GM23248 (cell line): ENCODE measurements at places on chromosomes 1 and 21. TPM values are rescaled to one million over a fixed set of nuclear protein-coding genes. Genes with fewer than 3 reads are reported as not detected.

LAMC1 gene
- total RNA-seq, result 686 and 727 TPM in 2 replicates

S100A3 gene
- total RNA-seq, result 2.2 and 3.8 TPM in 2 replicates

ERICH3 gene
- total RNA-seq, result not detected in 2 replicates

ATP1A2 gene
- 0.11 and 0.13 TPM in 2 replicates for total RNA-seq

FCRL2 gene
- not detected in 2 replicates for total RNA-seq

OR6K3 gene
- not detected in 2 replicates for total RNA-seq

BMP8B gene
- not detected in 2 replicates for total RNA-seq

MPZ gene
- total RNA-seq, result 0.11 TPM in 1 of 2 replicates, not detected in the other

GPR25 gene
- not detected in 2 replicates for total RNA-seq

ACTL8 gene
- total RNA-seq, result 0.11 TPM in 1 of 2 replicates, not detected in the other

ZNF281 gene
- 41.6 and 45.2 TPM in 2 replicates for total RNA-seq

RHCE gene
- total RNA-seq, result 0.43 and 0.89 TPM in 2 replicates

GBP4 gene
- total RNA-seq, result not detected in 2 replicates

GUCA2B gene
- total RNA-seq, result not detected in 2 replicates

ACOT11 gene
- total RNA-seq, result 3.6 and 4.8 TPM in 2 replicates

LCE1C gene
- not detected in 2 replicates for total RNA-seq

DENND4B gene
- 3.9 and 17.5 TPM in 2 replicates for total RNA-seq
